ENCODE measurements at places on chromosomes 4 and X. TPM values are rescaled to one million over a fixed set of nuclear protein-coding genes. Genes with fewer than 3 reads are reported as not detected.

The TMA16 gene
- total RNA-seq = 26.2 TPM

The MAGEA9B gene
- not detected for total RNA-seq

The IL15 gene
- total RNA-seq = 6.4 TPM

The SAGE1 gene
- total RNA-seq = not detected

The ASB12 gene
- not detected for total RNA-seq

The OSTC gene
- 503 TPM for total RNA-seq

The MAGEA2 gene
- total RNA-seq = not detected

The FTSJ1 gene
- total RNA-seq = 122 TPM

The CLDN22 gene
- not detected for total RNA-seq

The DGAT2L6 gene
- not detected for total RNA-seq

The RHOXF1 gene
- total RNA-seq = not detected

The PASD1 gene
- total RNA-seq = not detected

The MTNR1A gene
- 0.13 TPM for total RNA-seq

The PLAC1 gene
- total RNA-seq = not detected

The CORIN gene
- total RNA-seq = not detected

The INTU gene
- 4.4 TPM for total RNA-seq

The LEF1 gene
- 55.5 TPM for total RNA-seq

Measured in SJSA1 (cell line).